Myometrial cell (primary cell): ENCODE measurements at places on chromosomes 2 and 18. TPM values are rescaled to one million over a fixed set of nuclear protein-coding genes. Genes with fewer than 3 reads are reported as not detected.

Gene UGT1A8
- total RNA-seq: not detected in 2 replicates

Gene TMEM37
- 3.2 and 4.1 TPM in 2 replicates for total RNA-seq

Gene RAMP1
- 259 and 297 TPM in 2 replicates for total RNA-seq

Gene ZNF514
- total RNA-seq: 2.6 and 5.0 TPM in 2 replicates

Gene CCDC85A
- 1.6 and 3.7 TPM in 2 replicates for total RNA-seq

Gene SNORC
- total RNA-seq: under 0.01 and 0.18 TPM in 2 replicates
